ENCODE measurements at places on chromosomes 6 and 20. TPM values are rescaled to one million over a fixed set of nuclear protein-coding genes. Genes with fewer than 3 reads are reported as not detected.

DNA sequence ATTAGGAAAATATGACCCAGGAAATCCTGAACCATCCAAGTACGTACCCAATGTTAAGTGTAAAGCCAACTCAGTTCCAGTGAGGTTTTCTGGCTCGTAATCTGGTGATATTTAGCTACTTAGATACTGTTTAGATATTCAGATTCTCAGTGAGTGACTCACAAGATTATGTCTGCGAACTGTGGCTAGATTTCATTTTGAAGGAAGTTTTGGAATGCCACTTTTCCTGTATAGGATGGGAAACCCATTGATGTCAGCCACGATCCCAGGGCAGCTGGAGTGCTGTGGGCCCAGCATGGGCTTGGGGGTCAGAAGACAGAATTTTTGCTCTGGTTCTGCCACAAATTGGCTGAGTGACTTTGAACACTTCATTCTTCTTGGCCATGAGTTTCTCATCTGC lies 76.3 kb downstream of the TMEM170B start:
- H3K4me1 ChIP-seq = peaks cover 17% of the 10 kb centered on the region
- no peaks in the 10 kb centered on the region for H3K27me3 ChIP-seq
- no peak overlapping the region for H3K4me3 ChIP-seq
- H3K36me3 ChIP-seq = no peaks in the 10 kb centered on the region
- H3K27ac ChIP-seq = no peak overlapping the region
- DNase-seq = peak; percentile 8

DNA sequence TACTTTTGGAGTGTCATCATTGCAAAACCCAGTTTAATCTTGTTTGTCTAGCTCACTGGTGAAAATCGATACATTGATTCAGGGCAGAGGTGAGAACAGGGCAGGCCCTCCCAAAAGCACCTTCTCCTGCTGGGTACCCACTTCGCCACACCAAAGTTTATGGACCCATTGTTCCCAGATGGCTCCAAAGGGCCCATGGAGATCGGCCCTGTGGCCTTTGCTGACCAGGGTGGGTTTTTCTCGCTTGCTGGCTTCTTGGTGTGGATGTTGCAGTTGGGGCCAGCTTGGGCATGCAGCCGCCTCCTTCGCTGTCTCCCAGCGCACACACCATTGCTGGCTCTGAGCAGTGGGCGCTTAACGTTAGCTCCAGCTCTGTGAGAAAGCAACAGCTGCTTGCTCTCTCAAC lies 178.1 kb upstream of the PDE10A start:
- no peaks in the 10 kb centered on the region for H3K36me3 ChIP-seq
- no peaks in the 10 kb centered on the region for H3K27me3 ChIP-seq
- no peak overlapping the region for H3K4me3 ChIP-seq
- no peak for DNase-seq
- H3K27ac ChIP-seq = no peak overlapping the region
- H3K4me1 ChIP-seq = no peaks in the 10 kb centered on the region

GRCh38 chr6:144145541-144145940 lies 4.8 kb upstream of the STX11 start:
- no peak overlapping the region for H3K27ac ChIP-seq
- H3K36me3 ChIP-seq = no peaks in the 10 kb centered on the region
- no peaks in the 10 kb centered on the region for H3K27me3 ChIP-seq
- DNase-seq = no peak

DNA sequence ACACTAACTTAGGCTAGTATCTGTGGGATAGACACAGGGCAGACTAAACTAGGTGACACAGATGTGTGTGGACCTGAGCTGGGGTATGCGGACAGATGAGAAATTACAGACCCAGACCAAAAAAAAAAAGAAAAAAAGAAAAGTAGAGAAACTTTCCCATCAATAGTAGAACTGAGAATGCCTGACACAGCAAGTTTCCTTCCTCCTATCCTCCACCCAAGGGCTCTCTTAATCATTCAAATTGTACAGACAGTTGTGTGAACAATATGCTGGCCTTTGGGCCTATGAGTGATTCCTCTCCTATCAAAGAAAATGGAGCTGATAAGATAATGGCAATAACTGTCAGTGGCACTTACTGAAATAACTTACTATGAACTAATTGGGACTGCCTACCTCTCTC lies 226.7 kb upstream of the PRDM1 start:
- H3K4me1 ChIP-seq = no peaks in the 10 kb centered on the region
- no peaks in the 10 kb centered on the region for H3K36me3 ChIP-seq
- no peak overlapping the region for H3K27ac ChIP-seq
- no peak overlapping the region for H3K4me3 ChIP-seq
- DNase-seq = no peak

DNA sequence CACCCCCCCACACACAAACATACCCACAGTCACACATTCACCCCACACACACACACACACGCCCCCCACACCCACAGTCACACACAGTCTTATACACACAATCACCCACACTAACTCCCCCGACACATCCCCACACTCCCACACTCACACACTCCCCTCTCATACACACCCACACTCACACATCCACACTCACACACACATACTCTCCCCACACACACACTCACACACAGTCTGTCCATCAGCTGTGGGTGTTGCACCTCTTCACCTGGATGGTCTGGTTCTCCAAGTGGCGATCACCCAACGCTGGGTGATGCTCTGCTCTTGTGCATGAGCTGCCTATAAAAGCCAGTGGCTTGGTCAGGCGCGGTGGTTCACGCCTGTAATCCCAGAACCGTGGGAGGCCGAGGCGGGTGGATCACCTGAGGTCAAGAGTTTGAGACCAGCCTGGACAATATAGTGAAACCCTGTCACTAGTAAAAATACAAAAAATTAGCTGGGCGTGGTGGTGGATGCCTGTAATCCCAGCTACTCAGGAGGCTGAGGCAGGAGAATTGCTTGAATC lies 158.9 kb downstream of the SMOC2 start:
- H3K36me3 ChIP-seq = no peaks in the 10 kb centered on the region
- DNase-seq = no peak
- no peaks in the 10 kb centered on the region for H3K4me1 ChIP-seq
- peaks cover 23% of the 10 kb centered on the region for H3K27me3 ChIP-seq
- no peak overlapping the region for H3K27ac ChIP-seq

- H3K27me3 ChIP-seq = no peaks in the 10 kb centered on the region
- peaks cover 5% of the 10 kb centered on the region for H3K4me1 ChIP-seq
- DNase-seq = no peak
- H3K4me3 ChIP-seq = no peak overlapping the region
These were observed 383.3 kb upstream of the CITED2 start for GRCh38 chr6:139757784-139758183.

DNA sequence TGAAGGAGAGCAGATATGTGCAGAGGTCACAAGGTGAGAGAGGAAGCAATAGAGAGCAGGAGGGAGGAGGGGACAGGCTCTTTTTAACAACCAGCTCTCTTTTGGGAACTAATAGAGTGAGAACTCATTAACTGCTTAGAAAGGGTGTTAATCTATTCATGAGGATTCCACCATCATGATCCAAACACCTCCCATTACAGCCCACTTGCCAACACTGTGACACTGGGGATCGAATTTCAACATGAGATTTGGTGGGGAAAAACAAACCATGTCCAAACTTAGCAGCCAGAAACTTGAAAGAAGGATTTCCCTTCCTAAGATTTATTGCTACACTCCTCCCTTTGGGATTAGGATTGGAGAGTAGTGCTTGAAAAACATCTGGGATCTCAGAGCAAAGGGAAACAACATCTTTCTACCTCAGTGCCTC lies 135.5 kb upstream of the PLCB4 start:
- no peak overlapping the region for H3K4me3 ChIP-seq
- no peaks in the 10 kb centered on the region for H3K36me3 ChIP-seq
- H3K27ac ChIP-seq = no peak overlapping the region
- no peaks in the 10 kb centered on the region for H3K4me1 ChIP-seq

DNA sequence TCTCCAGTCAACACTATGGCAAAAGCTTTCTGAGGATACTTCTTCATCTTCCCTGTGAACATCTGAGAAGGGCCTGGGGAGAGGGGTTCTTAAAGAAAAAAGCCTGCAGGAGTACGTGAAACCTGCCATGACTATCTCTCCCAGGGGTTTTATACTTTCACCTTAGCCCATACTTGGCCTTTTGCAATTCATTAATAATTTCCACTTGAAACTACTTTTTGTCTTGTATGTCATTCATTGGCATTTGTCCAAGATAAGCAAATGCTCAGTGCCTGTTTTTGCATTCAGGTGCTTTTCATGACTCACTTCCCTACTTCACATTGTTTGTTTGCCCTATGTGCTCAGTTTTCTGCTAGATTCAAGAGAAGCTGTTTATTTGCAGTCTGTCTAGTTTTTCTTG lies 580.3 kb upstream of the GJE1 start:
- peaks cover 13% of the 10 kb centered on the region for H3K4me1 ChIP-seq
- H3K27ac ChIP-seq = peak overlapping the region; percentile 4
- no peaks in the 10 kb centered on the region for H3K27me3 ChIP-seq
- peak; percentile 77 for DNase-seq
- no peaks in the 10 kb centered on the region for H3K36me3 ChIP-seq

- no peak overlapping the region for H3K27ac ChIP-seq
- no peak for DNase-seq
- no peaks in the 10 kb centered on the region for H3K4me1 ChIP-seq
- no peak overlapping the region for H3K4me3 ChIP-seq
These were observed 13.6 kb downstream of the GLP1R start for GRCh38 chr6:39062014-39062740.

GRCh38 chr6:166344240-166344639 lies 1.9 kb upstream of the SFT2D1 start:
- H3K4me3 ChIP-seq = no peak overlapping the region
- peaks cover 2% of the 10 kb centered on the region for H3K36me3 ChIP-seq
- H3K27me3 ChIP-seq = no peaks in the 10 kb centered on the region
- H3K27ac ChIP-seq = no peak overlapping the region
- H3K4me1 ChIP-seq = no peaks in the 10 kb centered on the region

Gene RRP36
- total RNA-seq = 63.4 TPM

Gene ZNF334
- not detected for total RNA-seq
